Non-pigmented ciliary epithelial cell (primary cell): ENCODE measurements at places on chromosomes 1 and 21.

GRCh38 chr1:215637041-215637573 lies 70.0 kb downstream of the KCTD3 start:
- DNase-seq = no peak

- no peak for DNase-seq
These were observed 56.1 kb downstream of the PRDM16 start for GRCh38 chr1:3125078-3125477.

DNA sequence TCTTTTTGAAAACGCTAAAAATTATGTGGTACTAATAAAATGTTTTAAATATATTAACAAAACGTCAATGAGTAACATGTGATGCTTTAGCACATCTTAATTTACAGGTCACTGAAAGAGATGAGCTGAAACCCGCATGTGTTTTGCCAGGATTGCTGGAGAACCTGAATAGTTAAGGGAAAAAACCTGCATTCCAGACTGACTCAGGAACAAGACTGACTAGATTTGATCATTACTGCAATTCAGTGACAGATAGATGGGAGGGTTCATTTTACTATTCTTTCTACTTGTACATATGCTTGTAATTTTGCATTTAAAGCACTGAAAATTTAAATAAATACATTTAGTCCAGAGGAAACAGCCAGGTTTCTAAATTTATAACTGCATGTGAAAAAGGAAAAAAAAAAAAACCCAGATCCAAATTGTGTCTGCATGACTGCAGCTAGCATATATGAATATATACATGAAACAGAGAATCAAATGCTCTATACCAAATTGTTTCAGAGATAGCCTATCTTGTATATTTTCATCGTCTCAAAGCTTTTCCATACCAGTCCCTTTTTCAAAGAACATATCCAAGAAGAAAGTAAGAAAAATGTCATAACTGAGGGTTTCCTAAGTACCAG lies 71.7 kb downstream of the APP start:
- no peak for DNase-seq

- DNase-seq = no peak
These were observed 29.1 kb downstream of the LAMC2 start for GRCh38 chr1:183215076-183215720.
